ENCODE measurements at places on chromosomes 2 and 18. TPM values are rescaled to one million over a fixed set of nuclear protein-coding genes. Genes with fewer than 3 reads are reported as not detected.

Gene RUFY4
- polyA plus RNA-seq, result not detected

Gene MALL
- not detected for polyA plus RNA-seq

Gene ADAM17
- 6.5 TPM for polyA plus RNA-seq

Gene ABCG5
- polyA plus RNA-seq, result 38.8 TPM

Gene PROKR1
- polyA plus RNA-seq, result not detected

Gene REG3A
- 0.13 TPM for polyA plus RNA-seq

Gene ALPI
- polyA plus RNA-seq, result 0.03 TPM

Gene PRSS56
- polyA plus RNA-seq, result not detected

Gene TMEM17
- 0.50 TPM for polyA plus RNA-seq

Gene DUSP19
- 0.97 TPM for polyA plus RNA-seq

Gene MAL
- polyA plus RNA-seq, result not detected

Gene FABP1
- polyA plus RNA-seq, result 1,478 TPM

Gene ANKRD30B
- polyA plus RNA-seq, result not detected

Gene DAPL1
- not detected for polyA plus RNA-seq

Gene SERPINB13
- polyA plus RNA-seq, result not detected

Gene RIT2
- not detected for polyA plus RNA-seq

Gene ADI1
- 21.3 TPM for polyA plus RNA-seq

Gene ALLC
- 0.04 TPM for polyA plus RNA-seq

Gene ROCK2
- 38.1 TPM for polyA plus RNA-seq

Gene LIPG
- 0.96 TPM for polyA plus RNA-seq

Gene CD28
- not detected for polyA plus RNA-seq

Gene ABCB11
- not detected for polyA plus RNA-seq
